ENCODE measurements at places on chromosomes 11 and 22.

DNA sequence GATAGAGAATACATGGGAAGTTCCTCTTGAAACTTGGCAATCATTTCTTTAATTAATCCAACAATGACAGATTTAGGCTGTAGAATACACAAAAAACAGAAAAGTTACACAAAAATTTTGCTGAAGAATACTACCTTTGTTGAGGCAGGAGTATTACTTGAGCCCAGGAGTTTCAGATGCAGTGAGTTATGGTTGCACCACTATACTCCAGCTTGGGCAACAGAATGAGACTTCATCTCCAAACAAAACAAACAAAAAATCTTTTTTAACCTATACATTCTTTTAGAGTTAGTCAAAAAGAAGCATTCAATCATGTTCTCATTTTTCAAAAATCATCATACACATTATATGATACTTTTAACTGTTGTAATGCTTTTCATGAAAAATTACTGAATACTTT lies 22.1 kb downstream of the UEVLD start:
- no peak for DNase-seq

- DNase-seq = no peak
These were observed 387.9 kb upstream of the ANO3 start for GRCh38 chr11:25943777-25944661.

- DNase-seq = peak; percentile 9
These were observed 56.7 kb downstream of the C11orf58 start for GRCh38 chr11:16795146-16795545.

- DNase-seq = peak; percentile 25
These were observed 30.0 kb upstream of the CABP7 start for GRCh38 chr22:29689880-29690213.

DNA sequence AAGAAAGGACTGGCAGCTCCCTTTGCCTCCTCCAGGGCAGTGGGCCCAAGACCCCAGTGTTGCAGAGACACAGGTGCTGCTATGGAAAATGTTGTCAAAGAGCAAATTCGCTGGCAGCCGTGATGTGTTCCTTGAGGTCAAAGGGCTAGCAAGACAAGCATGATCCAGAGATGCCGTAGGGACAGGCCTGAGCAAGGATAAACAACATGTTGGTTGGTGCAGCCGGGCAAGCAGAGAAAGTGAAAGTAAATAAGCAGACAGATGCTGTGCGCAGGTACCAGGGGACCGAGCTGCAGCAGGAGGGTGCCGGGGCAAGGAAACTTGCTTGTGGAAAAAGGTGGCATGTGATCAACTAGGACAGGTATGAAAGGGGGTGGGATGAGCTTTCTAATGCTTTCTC lies 125.5 kb upstream of the NECTIN1 start:
- DNase-seq = no peak

DNA sequence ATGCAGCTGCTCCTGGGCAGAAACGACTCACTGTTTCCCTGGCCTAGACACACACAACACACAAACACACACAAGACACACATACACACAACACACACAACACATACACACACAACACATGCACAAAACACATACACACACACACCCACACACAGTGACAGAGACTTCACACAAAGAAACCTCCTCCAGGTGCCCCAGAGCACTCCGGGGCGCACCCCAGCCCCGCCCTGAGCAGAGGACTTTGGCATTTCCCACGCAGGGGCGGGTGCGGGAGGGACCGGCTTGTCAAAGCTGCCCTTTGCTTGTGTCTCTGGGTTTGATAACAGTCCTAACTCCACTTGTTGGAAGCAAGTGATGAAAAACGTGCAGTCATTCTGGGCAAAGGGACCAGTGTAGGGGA lies 6.5 kb downstream of the APOBEC3A start:
- DNase-seq = no peak

DNA sequence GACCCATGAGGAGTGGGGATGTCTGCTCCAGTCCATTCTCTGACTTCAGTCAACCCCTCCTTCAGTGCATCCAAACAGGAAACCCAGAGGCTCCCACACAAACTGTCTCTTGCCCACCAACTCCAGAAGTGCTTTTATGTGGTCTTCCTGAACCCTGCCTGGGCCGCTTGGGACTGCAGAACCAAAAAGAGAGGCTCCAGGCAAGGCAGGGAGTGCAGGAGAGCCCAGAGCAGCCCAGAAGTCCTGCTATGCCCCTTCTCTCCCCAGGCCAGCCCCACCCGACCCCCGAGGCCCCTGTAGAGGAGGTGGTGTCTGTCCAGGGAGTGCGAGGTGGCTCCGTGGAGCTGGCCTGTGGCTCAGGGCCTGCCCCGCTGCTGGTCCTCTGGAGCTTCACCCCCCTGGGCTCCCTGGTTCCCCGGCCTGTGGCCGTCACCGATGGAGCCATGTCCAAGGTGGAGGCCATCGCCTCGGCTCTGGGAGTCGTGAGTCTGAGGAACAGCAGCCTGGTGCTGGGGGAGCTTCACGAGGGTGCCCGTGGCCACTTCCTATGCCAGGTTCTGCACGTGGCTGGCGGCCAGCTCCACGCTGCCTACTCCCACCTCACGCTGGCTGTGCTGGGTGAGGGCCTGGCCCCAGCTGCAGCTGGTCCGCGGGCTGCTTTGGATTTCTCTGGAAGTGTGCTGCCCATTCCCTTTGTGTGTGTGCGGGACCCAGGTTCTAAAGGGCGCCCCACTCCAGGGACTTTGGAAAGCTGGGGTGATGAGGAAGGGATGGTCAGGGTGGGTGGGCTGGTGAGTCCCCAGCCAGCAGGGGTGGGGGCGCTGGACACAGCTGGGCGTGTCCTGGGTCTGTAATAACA lies 1.8 kb downstream of the VSIG10L2 start:
- DNase-seq = no peak

DNA sequence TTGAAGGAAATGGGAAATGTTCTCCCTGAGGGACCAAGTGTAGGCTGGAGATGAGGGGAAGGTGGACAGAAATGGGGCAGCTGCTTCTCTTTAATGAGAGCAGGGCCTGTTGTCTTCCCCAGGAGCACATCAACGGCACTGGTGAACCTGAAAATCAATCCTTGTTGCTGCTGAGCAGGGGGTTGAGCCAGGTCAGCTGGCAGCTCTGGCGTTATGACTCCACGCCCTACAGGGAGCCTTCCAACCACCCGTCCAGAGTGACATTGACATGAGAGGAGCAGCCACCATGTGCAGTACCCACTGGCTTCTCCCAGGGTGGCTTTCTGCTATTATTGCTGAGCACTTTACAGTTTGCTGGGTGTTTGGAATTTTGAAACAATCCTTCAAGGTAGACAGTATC lies 116.9 kb upstream of the LDLRAD3 start:
- no peak for DNase-seq

- DNase-seq = no peak
These were observed 1.9 kb downstream of the ARFGAP3 start for GRCh38 chr22:42855211-42855610.

DNA sequence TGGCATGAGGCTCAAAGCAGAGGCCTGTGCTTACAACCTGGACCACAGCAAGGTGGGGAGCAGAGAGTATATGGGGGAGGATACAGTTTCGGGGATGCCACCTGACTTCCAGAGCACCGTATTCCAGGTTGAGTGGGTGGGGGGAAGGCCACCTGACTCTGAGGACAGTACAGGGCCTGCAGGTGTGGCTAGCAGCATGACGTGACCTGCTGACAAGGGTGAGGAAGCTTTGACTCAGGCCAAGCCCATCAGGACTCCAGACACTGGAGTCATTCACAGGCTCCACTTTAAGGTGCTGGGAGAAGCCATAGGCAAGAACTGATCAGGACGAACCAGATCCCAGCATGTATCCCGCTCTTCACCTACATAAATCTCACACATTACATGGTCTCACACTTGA lies 34.6 kb upstream of the CRTAM start:
- no peak for DNase-seq

GRCh38 chr11:123901867-123902266 lies at the start of gene OR8D4:
Gene OR8D4 (plus strand): TSS chr11:123902167. CDS start chr11:123906432, 4,265 bp downstream.
- DNase-seq = no peak
